ENCODE measurements at places on chromosomes 11 and 22.

- no peak for DNase-seq
These were observed 254.1 kb downstream of the NTM start for GRCh38 chr11:131624531-131624930.

- no peak for DNase-seq
These were observed 22.7 kb downstream of the EFCAB6 start for GRCh38 chr22:43789452-43789851.

DNA sequence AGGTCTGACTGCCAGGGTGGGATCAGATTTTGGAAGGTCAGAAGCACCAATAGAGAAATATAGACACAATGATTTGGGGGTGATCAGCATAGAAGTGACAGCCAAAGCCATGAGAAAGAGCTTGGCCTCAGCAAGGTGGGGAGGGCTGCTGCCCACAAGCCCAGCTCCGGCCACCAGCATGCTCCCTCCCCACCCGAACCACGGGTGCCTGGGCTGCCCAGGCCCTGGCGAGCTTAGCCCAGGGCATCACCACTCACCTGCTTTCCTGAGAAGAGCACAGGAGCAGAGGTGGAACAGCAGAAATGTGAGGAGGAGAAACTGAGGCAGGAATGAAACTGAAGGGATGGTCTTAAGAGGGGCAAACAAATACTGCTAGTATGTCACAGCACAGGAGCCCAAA, 48.8 kb downstream of the LRFN4 start:
- no peak for DNase-seq

DNA sequence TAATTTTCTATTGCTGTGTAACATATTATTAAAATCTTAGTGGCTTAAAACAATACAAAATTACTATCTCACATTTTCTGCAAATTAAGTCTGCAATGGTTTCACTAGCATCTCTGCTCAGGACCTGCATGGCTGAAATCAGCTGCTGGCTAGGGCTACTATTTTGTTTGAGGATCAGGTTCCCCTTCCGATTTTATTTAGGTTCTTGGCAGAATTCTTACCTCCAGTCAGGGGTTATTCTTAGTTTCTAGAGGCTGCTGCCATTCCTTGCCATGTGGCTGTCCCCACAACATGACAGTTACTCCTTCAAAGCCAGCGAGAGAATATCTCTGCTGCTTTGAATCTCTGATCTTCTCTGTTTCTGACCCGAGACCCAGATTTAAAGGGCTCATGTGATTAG, 424.5 kb upstream of the ANO5 start:
- DNase-seq = no peak

- no peak for DNase-seq
These were observed 38.6 kb upstream of the LMO2 start for GRCh38 chr11:33930317-33931021.

DNA sequence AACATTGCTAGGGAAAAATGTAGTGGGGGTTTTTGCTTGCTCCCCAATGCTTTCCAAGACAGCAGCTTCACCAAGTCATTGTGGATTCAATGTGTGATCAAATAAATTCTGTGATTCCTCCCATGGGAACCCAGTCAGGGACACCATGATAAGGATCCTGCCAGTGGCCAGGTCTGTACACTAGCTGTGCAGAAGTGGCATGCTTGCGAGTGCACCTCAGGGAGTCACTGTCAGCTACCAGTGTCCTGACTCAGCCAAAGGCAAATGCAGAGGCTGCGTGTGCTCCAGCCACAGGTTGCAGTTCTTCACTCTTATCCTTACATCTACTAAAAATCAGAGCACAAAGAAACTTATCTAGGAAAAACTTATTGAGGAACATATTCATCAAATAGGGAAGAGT, 9.4 kb upstream of the ACRV1 start:
- no peak for DNase-seq

DNA sequence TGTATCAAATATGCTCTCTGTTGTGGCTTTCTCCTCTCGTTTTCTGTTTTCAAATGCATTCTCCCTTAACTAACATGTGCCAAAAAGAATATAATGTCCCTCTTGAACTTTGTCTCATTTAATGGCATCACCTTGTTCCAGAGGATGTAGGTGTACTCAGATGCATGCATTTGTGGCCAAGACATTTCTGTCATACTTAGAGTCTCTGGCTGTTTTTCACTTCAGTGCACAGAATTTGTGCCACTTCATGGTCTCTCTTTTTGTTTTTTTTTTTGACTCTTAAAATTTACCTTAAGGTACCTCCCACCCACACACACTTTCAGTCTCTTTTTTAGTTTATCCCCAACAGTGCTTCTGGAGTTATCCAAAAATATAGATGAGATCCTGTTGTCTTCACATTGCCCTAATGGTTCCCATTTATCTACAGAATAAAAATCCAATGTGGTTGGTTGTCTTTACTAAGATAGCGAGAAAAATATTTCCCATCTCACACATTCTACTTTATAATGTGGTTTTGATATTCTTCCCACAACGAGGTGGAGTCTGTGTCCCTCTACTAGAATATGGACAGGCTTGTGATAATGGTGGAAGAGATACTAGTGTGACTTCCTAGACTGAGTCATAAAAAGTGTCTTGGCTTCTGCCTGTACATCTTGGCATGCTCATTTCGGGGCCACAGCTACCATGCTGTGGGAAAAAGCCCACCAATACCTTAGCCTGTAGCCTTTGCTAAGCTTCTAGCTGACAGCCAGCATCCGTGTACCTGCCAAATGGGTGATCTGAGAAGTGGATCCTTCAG, 125.8 kb downstream of the DDX10 start:
- DNase-seq = no peak

GRCh38 chr11:88173956-88174355, 1.3 kb downstream of the RAB38 start:
- no peak for DNase-seq

DNA sequence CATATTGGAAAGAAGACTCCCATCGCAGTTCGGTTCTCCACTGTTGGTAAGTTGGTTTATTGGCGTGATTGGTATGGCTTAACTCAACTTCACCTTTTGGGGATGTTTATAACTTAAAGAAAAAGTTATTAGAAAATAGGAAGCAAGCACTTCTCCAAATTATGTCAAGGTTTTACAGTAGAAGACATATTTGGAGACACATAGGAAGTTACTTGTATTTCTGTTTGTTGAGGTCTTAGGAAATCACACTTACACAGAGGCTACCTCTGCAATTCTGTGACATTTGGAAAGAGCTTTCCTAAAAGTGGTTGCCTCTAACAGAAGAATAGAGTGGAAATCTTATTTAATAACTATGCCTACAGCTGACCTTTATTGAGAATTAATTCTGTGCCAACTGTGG, 12.3 kb downstream of the CAT start:
- DNase-seq = no peak
